NCI-H1417 (cell line): ENCODE measurements at places on chromosomes 12 and 14.

GRCh38 chr12:99110868-99111267 lies 465.8 kb downstream of the APAF1 start:
- DNase-seq: peak; percentile 89

GRCh38 chr14:90483117-90483516 lies 86.3 kb downstream of the CALM1 start:
- no peak for DNase-seq

- DNase-seq: no peak
These were observed 40.9 kb upstream of the EAPP start for GRCh38 chr14:34580381-34580780.

DNA sequence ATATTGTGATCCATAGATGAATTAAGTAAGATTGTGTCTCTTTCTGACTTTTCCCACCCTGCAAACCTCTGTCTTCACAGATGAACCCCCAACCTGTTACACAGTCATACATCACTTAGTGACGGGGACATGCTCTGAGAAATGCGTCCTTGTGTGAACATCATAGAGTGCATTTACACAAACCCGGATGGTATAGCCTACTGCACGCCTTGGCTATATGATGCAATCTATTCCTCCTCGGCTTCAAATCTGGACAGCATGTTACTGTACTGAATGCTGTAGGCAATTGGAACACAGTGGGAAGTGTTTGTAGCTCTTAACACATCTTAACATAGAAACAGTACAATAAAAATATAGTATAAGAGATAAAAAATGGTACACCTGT lies 7.4 kb upstream of the TESPA1 start:
- no peak for DNase-seq

DNA sequence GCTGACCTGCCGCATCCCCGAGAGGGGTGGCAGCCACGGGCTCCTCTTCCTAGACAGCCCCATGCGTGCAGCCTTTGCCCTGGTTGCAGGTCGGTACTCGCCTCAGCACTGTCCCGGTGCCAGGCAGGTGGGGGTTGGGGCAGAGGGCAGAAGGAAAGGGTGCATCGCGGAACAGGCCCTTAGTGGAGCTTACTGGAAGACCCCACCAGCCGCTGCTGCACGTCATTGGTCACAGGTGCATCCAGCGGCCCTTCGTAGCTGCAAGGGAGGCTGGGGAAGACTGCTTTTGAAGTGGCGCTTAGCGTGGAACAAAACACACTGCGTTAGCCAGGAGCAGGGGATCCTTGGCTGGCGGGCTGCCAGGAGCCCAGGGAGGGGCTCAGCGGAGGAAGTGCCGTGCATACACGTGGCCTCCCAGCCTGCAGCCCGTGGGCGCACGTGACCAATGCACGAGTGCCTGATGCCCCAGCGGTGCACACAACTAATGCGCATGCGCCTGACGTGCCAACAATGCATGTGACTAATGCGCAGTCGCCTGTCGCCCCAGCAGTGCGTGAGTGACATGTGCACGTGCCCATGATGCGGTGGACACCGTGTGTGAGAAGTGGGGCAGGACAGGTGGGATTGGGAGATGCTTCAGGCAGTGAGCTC lies 5.0 kb upstream of the EP400 start:
- no peak for DNase-seq

DNA sequence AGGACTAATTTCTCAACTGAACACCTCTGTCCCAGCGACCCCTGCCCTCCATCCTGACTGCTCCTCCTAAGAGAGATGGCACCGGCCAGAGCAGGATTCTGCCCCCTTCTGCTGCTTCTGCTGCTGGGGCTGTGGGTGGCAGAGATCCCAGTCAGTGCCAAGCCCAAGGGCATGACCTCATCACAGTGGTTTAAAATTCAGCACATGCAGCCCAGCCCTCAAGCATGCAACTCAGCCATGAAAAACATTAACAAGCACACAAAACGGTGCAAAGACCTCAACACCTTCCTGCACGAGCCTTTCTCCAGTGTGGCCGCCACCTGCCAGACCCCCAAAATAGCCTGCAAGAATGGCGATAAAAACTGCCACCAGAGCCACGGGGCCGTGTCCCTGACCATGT lies 756 bp downstream of the RNASE7 start:
- no peak for DNase-seq
